Common myeloid progenitor, CD34-positive (primary cell): ENCODE measurements at places on chromosomes 3 and 15.

DNA sequence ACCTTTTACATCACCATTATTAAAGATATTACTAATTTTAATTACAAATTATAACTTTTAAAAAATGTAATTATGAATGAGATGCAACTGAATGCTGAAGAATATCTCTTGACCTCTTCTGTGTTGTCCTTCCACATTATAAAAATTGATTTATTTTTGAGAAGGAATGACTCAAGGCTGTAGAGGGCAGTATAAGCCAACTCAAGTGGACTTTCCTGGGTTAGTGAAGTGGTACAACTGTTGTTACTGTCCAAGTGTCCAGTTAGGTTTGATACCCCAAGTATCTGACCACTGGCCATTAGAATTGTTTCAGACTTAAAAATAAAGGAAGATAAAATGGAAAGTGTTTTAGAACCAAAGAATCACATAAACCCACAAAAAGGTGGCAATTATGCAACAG, 51.9 kb downstream of the BBX start:
- DNase-seq: peak; percentile 32

DNA sequence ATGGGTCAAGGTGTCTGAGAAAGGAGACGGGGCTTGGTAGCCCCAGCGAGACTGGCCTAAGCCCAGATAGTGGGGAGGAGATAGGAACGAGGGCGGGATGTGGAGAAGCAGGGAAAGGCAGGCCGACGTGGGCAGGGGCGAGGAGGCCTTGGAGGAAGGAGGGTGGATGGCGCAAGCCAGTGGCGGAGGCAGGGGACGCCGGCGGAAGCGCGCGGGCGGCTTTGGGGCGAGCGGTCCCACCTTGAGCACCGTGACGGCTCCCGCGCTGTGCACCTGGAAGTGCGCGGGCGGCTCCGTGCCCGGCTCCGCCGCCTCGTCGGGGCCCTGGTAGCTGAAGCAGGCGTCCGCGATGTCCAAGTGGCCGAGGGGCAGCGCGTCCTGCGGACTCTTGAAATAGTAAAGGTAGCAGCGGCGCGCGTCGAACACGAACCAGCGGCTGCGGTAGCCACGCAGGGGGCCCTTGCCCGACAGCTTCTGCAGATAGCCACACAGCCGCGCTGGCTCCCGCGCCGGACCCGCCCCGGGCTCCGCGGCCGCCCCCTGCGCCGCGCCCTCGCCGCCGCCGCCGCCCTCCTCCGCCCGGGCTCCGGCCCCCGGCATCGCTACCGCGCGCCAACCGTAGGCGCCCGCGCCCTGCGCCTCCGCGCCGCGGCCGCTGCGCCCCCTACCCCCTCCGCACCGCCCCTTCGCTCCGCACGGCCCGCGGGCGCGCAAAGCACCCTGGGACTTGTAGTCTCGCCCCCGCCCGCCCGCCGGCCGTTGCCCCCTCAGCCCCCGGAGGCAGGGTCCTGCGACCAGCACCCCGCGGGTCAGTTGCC, at the start of gene TBC1D2B:
TSS of gene TBC1D2B (minus strand) at position 659 of the 818 bp plus-strand sequence. CDS start at position 600, 59 bp downstream.
- DNase-seq: peak; percentile 78

DNA sequence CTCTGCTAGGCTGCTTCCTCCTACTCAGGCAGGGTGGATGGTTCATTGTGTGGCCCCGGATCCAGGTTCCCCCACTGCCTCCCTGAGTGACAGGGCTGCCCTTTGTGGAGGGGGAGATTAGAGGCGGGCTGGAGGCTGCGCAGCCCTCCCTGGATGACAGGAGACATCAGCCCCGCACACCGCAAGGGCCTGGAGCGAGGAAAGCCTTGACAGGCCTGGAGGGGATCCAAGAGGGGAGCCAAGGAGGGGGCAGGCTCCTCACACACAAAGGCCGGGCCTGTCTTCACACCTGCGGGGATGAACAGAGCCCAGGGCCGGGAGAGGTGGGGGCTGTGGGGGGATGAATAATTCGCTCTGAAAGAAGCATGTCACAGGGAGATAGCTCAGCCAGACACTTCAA, 72.9 kb downstream of the RPN1 start:
- DNase-seq: no peak

- DNase-seq: no peak
Observed at GRCh38 chr3:142850395-142851023, 38.4 kb downstream of the PCOLCE2 start.

DNA sequence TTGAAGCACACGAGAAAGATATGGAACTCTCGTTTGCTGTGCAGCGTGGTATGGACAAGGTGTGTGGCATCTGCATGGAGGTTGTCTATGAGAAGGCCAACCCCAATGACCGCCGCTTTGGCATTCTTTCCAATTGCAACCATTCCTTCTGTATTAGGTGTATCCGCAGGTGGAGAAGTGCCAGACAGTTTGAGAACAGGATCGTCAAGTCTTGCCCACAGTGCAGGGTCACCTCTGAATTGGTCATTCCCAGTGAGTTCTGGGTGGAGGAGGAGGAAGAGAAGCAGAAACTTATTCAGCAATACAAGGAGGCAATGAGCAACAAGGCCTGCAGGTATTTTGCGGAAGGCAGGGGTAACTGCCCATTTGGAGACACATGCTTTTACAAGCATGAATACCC, 1.2 kb downstream of the MKRN3 start:
- DNase-seq: no peak

DNA sequence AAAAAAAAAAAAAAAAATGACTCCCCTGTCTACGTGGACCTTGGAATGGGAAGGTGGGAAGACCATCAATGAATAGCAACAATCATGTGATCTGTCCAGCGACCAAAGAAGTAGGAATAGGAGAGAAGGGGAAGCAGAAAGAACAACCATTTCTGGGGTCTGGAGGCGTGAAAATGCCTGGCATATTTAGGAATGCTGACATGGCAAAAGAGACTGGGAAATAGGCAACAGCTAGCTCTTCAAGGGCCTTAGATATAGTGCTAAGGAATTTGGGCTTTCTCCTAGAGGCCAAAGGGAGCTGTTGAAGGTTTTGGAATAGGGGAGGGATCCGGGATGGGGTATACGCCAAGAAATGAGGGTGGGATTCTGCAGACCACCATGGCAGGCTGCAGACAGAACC, 5.9 kb downstream of the SLC22A13 start:
- no peak for DNase-seq

DNA sequence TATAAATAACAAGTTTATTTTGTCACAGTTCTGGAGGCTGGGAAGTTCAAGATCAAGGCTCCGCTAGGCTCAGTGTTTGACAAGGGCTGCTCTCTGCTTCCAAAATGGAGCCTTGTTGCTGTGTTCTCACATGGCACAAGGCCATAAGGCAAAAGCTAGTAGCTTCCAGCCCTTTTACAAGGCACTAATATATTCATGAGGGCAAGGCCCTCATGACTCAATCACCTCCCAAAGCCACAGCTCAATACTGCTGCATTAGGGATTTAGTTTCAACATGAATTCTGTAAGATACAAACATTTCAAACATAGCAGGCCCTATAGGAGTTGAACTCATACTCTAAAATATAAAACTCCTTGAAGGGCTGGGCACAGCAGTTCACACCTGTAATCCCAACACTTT, 30.2 kb downstream of the ZBTB11 start:
- DNase-seq: no peak

GRCh38 chr3:78868570-78868969, 899.2 kb downstream of the ROBO1 start:
- no peak for DNase-seq

DNA sequence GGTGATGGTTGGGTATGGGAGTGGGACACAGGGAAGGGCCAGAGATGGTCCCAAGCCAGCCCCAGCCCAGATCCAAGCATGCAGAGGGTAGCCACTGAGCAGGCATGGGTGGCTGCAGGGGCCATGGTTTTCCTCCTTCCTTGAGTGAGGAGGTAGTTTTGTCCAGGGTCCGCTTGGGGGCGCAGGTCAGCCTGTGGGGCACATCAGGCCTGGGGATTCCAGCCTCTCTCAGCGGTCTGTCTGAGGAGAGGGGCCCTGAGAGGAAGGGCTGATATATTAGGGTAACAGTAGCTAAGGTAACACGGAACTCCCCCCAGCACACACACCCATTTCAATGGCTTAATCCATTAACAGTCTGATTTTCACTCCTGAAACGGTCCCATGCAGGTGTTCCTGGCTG, 22.7 kb upstream of the LCTL start:
- no peak for DNase-seq

DNA sequence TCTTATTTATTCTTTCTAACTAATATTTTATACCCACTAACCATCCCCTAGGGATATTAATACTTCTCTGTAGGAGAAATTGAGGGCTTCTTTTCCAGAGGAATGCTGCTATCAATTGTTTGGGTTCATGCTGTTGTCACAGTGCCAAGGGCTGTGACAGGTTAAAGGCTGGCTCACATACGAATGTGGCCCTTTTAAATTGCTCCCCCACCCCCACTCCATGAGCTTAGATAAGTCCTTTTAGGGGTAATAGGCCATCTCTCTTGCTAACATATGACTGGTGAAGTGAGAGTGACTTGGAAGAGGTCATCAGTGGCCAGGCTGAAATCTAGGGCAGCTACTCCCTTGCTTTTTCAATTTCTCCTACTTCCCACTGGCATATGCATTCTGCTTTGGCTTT, 121.9 kb upstream of the DPH6 start:
- DNase-seq: no peak

DNA sequence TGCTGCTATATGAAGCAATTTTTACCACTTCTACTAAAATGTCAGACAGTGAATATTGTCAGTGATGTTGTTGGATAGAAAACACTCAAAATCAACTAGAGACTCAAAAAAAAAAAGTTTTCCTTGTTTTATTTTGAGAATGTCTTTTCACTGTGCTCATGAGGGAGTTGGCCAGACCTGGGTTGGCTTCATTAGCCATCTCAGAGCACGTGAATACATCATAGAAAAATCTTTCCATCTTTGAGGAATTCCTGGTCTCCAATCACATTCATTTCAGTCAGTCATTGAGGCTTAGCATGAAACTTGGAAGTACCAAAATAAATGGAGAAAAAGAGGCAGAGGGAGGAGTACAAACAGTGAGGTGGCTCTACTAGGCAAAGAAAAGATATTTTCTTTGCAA, 57.6 kb upstream of the CMSS1 start:
- DNase-seq: no peak

DNA sequence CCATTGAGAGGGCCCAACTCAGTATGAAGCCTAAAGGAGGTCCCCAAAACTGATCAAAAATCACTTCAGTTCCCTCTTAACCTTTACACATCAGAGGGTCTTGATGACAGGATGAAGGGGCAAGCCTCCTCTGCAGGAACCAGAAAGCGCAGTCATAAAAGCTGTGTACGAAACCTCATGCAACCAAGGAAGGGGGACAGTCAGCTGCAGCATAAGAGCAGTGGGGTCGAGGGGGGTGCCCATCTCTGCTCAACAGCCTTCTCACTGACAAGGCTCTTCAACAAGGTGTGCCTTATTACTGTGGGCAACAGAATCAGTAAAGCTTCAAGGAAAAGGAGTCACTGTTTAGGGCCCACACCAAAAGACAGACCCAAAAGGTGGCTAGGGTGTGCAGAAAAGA, 3.9 kb downstream of the POC1A start:
- no peak for DNase-seq

GRCh38 chr3:184341925-184342324, 4.5 kb downstream of the FAM131A start:
- DNase-seq: no peak

DNA sequence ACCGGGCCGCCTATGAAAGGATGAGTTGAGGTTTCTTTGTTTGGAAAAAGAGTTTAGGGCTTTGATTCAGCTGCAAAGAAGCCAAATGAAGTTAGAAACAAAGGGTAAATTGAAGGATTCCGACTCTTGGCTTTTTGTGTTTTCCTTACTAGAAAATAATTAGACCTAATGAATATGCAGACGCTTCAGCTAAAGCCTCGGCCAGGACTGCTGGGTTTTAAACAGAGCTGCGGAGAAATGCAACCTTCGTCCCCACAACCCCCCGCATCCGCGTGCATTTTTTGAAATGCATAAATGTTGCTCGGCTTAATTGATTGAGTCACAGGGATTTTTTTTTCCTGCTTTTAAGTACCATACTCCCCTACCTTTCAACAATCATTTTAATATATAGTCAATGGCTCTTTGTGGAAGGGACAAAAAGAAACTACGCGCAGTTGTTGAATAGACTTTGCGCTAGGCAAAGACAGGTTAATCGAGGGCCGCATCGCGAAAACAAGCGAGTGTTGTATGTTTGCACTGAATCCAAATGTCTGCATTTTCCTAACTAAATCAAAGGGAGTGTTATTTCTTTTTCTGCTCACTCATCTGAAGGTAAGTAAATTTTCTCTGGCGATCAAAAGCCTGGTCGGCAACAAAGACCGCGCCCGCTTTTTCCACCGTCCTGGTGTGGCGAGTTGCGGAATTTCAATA, 1.3 kb upstream of the ZIC4 start:
- no peak for DNase-seq

- DNase-seq: no peak
Observed at GRCh38 chr15:57091636-57092035, 173.2 kb downstream of the TCF12 start.

- peak; percentile 48 for DNase-seq
Observed at GRCh38 chr15:59406446-59406845, 31.5 kb upstream of the FAM81A start.

GRCh38 chr3:153138276-153139210, 23.5 kb upstream of the RAP2B start:
- DNase-seq: peak; percentile 54

DNA sequence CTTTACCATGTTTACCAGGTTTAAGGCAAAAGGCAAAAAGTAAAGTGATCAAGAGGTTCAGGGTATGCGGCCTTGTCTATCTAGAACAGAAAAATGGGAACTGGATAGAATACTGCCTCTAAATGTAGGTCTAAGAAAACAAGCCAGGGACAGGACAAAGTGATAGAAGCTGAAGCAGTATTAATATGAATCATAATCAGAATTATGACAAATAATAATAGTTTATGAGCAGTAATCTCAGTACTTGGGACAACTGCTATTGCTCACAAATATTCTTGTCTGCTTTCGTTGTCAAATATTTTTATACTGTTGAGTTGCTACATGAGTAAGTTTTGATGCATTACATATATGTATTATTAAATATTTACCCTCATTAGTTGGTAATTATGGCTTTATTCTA, 356.9 kb upstream of the RBMS3 start:
- DNase-seq: no peak

GRCh38 chr15:52858782-52859176, 68.6 kb upstream of the ONECUT1 start:
- no peak for DNase-seq

DNA sequence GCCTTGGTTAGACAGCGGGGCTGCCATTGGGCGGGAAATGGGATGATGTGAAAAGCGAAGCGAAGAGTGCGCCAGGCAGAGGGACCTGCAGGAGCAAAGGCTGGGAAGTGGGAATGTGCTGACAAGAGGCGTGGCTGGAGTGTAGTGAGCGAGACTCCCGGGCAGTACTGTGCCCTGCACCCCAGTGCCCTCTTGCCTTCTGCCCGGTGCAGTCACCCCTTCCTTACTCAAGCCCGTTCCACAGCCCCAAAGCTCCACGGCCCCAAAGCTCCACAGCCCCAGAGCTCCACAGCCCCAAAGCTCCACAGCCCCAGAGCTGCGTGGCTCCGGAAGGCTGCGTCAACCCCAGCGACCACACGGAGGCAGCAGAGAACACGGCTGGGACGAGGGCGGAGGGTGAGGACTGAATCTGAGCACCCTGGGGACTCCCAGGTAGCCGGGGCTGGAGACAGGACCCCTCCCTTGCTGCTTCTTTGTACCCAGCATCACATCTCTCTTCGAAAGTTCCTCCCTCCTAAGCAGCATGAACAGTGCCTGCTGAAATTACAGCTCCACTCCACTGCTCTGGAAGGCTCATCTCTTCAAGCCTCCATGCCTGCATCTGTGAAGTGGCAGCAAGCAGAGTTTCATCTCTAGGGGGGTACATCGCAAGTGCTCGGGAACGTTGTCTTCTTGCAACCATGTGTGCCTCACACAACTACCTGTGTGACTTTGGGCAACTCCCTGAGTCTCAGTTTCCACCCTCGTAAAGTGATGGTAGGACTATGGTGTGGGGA, 108.9 kb downstream of the FBLN2 start:
- peak; percentile 74 for DNase-seq
